Stimulated activated CD8-positive, alpha-beta memory T cell treated with anti-CD3 and anti-CD28 coated beads, Interleukin-4, amount 100 ng/mL, for 1 hour (primary cell): ENCODE measurements at places on chromosomes 12 and 14.
A peak's percentile ranks its signal among the peaks of the same experiment; 100 is the strongest.

GRCh38 chr12:6163416-6164060, 36.7 kb upstream of the CD9 start:
- no peak for DNase-seq

- DNase-seq, result no peak
Measured at GRCh38 chr14:61516964-61517653, 178.2 kb upstream of the HIF1A start.

DNA sequence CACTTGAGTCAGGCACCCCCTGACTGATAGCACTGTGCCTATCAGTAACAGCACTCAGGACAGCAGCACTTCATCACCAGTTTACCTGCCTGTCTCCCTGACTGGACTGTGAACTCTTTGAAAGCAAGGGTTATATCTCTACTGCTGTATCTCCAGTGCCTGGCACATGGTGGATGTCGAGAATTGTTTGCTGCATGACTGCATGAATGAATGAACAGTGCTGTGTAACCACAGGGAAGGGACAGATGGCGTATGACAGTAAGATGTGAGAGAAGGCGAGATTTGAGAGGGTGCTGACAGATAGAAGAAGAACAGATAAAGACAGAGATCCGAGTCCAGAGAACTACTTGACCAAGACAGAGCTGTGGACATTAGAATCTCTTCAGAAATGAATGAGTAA, 29.7 kb downstream of the BRAP start:
- no peak for DNase-seq

DNA sequence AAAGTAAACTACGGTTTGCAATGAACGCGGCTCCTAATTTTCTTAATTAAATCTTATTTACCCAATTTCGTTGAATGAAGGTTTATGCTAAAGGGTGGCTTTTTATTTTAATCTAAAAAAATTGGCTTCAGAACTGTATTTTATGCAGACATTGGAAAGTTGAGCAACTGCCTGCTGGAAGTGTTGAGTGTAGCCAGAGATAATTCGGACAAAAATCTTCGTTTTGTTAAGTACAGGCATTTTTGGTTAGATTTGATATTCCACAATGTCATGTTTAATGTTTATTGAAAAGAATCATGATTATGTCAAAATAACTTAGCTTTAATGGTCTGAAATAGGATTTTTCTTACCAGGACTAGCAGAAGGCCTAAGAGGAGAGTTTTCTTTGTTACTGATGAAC, 875 bp downstream of the IRAK3 start:
- no peak for DNase-seq

DNA sequence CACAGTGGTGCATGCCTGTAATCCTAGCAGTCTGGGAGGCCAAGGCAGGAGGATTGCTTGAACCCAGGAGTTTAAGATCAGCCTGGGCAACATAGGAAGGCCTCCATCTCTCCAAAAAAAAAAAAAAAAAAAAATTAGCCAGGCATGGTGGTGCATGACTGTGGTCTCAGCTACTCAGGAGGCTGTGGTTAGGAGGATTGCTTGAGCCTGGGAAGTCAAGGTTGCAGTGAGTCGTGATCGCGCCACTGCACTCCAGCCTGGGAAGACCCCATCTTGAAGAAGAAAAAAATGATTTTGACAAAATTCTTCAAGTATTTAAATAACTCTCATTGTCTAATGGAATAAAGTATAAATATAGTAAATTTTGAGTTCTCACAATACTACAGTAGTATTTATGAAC, 219.2 kb upstream of the SSTR1 start:
- no peak for DNase-seq

DNA sequence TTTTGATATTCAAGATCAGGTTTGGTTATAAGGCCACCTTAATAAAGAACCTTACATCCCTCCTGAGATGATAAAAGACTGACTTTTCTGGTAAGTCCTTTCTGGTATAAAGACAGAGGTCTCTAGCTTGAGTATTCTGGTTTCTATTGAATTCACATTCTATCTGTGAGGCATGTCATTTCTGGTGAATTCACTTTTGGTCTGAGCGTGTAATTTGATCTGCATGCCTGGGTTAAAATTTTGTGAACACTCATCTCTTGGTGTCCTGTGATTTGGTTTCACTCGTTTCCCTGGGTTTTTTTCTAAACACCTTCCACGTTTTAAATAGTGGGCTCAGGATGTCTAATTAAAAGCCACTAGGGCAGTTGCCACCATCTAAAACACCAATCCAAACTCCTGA, 12.2 kb downstream of the EIF5 start:
- DNase-seq, result no peak

- no peak for DNase-seq
Measured at GRCh38 chr12:104585448-104586055, 128.8 kb downstream of the CHST11 start.

GRCh38 chr14:20627346-20628027, 14.0 kb downstream of the OR6S1 start:
- DNase-seq, result no peak

DNA sequence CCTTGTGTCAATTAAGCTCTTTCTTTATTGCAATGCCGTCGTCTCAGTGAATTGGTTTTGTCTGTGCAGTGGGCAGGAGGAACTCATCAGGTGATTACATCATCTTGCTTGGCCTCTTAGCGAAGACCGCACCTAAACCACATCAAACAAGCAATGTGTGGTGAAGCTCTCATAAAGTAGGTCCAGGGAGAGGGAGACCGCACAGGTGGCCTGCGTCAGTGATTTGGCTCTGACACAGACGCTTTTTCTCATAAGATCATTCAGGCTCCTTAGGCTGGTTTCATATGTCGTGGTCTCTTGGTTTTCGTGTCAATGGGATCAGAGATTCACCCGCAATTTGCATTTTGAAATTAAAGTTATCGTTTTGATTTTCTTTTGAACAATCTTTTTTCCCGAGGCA, 6.7 kb upstream of the TESC start:
- no peak for DNase-seq

DNA sequence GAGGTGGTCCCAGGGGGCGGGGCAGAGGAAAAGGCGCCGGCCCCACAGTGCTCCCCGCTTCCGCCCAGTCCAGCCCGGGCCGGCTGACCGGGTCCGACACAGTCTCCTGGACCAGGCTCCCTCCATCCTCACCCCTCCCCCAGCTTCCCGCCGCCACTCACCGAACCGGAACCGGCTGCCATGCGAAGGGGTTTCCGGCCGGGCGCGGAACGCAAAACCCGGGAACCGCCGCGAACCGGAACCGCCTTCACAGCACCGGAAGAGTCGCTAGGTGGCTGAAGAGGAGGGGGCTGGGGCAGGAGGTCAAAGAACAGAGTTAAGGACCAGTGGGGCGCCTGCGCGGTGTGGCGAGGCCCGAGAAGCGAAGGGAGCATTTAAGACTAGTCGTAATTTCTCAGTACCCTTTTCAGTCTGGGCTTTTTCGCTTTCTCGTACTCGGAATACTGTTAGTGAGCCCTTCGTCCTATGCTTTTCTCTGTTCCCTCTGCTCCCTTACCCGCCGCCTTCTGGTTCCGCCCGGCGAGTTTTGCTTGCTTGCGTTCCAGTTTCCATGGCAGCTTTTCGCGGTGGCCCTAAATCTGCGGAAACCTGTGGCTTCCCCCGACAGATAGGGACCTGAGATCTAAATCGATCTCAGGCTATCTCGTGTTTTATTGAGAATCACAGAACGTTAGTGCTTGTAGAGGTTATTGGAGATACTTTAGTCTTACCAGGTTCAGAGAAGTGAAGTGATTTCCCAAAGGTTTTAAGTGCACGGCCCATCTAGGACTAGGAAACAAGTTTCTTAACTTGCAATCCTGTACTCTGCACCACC, at the start of gene SENP1:
TSS of gene SENP1 (minus strand) at position 213 of the 814 bp plus-strand sequence. CDS start 4,607 bp downstream, outside the sequence.
- DNase-seq, result peak; percentile 76

DNA sequence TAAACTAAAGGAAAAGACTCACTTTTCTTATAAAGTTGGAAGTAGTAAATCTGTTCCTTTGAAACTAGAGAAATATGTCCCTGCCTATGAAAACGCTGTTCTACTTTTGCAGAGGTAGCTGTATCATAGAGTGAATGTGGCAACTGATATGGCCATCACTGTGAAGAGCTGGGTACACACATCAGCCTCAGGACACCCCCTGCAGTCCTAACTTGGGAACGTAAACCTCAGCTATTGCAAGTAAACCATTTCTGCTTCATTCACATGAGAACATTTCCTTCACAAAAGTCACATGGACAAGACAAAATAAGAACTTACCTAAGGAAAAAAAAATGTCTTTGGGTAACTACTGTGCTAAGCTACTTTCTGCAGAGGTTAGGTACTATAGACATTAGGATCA, 233.3 kb upstream of the PPFIA2 start:
- no peak for DNase-seq

- DNase-seq, result no peak
Measured at GRCh38 chr12:131773582-131774221, 54.5 kb upstream of the MMP17 start.

- no peak for DNase-seq
Measured at GRCh38 chr12:15563663-15564062, 225.5 kb downstream of the EPS8 start.

- no peak for DNase-seq
Measured at GRCh38 chr14:76205708-76206107, 54.0 kb downstream of the GPATCH2L start.

DNA sequence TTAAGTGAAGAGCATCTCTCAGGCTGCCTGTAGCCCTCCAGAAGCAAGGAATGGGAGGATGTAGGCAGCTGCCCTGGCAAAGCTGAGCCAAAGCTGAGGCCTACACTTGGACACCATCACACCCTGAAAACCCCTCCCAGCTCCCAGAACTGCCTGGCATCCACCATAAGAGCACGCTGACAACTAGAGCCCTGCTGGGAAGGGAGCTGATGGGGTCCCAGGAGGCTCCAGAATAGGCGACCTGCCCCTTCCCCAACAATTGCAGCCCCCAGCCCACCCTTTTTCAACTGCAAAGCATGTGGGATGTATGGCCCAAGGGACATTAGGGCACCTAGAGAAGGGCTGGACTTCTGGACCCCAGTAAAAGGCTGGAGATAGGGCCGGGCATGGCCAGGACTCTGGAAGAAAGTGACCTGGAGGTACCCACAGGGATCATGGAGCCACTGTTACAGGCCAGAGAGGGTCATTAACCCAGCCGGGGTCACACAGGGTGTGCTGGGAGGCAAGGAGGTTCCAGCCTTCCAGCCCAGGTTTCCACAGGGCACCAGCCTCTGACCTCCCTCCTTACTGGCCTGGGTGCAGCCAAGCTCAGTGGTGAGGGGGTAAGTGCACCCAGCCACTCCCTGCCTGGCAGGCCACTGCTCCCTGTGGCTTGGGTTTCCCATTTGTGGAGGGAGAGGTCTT, 27.8 kb downstream of the FAM222A start:
- no peak for DNase-seq

GRCh38 chr12:3043406-3043805, 33.8 kb upstream of the TSPAN9 start:
- DNase-seq, result no peak

- DNase-seq, result peak; percentile 7
Measured at GRCh38 chr12:94603434-94604365, 46.7 kb downstream of the TMCC3 start.
